ENCODE measurements at places on chromosomes 1 and 21. TPM values are rescaled to one million over a fixed set of nuclear protein-coding genes. Genes with fewer than 3 reads are reported as not detected.

The RGS8 gene
- 0.31 TPM for total RNA-seq

DNA sequence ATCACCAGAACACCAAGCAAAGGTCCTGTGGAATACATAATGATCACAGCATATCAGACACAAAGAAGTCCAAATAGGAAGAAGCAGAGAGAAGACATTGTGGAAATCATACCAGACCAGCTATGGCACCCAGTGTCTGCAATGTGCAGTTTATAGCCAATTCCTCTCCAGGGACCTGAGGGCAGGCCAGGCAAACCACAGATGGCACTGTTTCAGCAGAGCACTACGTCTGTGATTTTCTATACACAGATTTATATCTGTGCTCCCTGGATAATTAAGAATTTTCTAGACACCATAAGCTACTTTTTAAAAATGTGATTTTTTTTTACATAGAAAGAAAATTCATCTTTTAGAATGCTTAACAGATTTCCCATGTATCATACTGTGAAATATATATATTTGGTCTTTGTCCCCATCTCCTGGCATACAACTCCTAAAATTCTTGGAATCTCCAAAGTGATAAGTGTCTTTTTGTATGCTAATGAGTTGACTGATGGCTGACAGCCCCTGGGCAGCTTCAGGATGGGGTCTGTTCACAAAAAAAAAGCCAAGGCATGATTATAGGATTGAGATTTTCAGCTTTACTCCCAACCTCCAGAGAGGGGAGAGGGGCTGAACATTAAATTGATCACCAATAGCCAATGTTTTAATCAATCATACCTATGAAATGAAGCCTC, 498.1 kb downstream of the SIPA1L2 start:
- DNase-seq: no peak

DNA sequence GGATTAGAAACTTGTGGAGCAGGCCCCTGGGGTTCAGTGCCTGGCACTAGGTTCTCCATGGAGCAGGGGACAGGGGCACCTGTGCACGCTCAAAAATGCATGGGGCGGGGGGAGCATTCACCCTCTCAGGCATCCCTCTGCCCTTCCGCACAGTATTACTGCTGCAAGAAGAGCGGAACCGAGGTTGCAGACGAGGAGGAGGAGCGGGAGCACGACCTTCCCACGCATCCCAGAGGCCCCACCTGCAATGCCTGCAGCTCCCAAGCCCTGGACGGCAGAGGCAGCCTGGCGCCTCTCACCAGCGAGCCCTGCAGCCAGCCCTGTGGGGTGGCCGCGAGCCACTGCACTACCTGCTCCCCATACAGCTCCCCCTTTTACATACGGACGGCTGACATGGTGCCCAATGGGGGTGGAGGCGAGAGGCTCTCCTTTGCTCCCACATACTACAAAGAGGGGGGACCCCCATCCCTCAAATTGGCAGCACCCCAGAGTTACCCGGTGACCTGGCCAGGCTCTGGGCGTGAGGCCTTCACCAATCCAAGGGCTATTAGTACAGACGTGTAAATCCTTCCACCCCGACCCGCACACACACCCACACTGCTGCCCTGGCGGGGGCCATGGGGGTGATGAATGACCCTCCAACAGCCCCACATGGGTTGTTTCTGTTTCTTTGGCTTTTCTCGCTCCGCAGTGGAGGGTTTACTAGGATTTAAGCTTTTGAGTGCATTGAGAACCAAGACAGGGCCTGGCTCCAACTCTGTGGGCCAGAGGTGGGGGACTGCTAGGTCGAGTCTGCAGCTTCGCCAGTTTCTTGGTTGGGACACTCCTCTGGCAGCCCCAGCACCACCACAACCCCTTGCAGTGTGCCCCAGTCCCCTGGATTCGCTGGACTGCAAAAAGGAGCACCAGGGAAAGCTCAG, 63.7 kb downstream of the TOR1AIP2 start:
- no peak for DNase-seq

DNA sequence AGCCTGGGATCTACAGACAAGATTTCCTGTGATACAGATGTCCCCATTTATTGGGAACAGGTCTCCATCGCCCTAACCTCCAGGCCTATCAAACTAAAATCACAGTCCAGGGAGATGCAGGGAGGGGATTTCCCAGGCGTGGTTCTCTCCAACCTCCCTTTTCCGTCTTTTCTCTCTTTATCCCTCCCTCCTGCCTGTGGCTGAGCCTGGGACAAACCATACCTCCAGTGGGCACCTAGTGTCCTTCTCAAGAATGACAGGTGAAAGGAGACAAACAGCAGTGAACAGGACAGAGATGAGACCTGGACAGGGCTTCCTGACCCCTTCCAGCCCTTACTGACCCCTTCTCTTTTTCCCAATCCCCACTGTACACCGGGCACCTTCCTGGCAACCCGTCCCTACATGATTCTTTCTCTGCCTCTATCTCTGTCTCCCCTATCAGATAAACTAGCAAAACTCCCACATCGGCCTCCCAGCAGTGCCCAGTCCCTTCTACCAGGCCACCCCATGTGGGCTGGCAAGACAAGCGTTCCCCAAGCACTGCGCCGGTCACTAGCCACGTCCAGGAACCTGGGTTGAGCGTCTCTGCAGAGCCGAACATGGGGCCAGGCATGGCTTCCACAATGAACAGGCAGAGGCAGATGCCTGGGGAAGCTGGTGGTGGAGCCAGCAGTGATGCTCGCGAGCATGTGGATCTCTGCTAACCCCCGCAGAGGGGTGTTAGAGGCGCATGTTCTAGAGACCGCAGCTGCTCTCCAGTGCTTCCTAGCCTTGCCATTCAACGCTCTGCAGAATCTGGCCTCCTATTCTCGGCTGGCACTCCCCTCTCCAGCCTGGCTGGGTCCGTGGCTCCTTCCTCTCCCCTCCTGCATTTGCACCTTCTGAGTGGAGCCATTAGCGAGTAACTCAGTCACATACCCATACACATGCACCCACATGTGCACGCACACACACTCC, 54.7 kb downstream of the ELK4 start:
- DNase-seq: no peak

- no peak for DNase-seq
Observed at GRCh38 chr1:152487871-152488270, 22.7 kb upstream of the LCE5A start.

GRCh38 chr21:16563795-16564194, 834.0 kb downstream of the USP25 start:
- DNase-seq: no peak

The PADI2 gene
- not detected for total RNA-seq

GRCh38 chr1:173473599-173474011, 3.5 kb upstream of the PRDX6 start:
- no peak for DNase-seq

The SH3BGR gene
- 5.4 TPM for total RNA-seq

- no peak for DNase-seq
Observed at GRCh38 chr1:209870151-209870831, 42.5 kb downstream of the UTP25 start.

The LCE1A gene
- not detected for total RNA-seq

- peak; percentile 75 for DNase-seq
Observed at GRCh38 chr1:207077470-207078377, 10.9 kb upstream of the C4BPB start.

DNA sequence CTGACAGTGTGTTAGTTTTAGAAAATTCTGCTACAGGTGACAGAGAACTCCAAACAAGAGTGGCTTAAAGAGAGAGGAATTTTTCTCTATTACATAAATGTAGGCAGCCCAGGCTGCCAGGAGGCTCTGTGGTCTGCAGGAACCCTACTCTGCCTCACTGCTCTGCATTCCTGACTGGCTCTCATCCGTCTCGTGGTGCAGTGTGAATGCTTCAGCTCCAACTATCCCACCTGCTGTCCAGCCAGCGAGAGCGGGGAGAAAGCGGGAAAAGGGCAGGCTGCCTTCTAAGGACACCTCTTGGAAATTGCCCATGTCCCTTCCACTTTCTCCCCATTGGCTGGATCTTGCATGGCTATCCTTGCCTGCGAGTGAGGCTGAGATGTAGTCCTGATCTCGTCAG, 131.3 kb downstream of the PEX14 start:
- DNase-seq: no peak

The KTI12 gene
- 16.8 TPM for total RNA-seq

GRCh38 chr1:221022331-221022730, 143.1 kb downstream of the HLX start:
- no peak for DNase-seq

The LHX8 gene
- total RNA-seq: not detected

DNA sequence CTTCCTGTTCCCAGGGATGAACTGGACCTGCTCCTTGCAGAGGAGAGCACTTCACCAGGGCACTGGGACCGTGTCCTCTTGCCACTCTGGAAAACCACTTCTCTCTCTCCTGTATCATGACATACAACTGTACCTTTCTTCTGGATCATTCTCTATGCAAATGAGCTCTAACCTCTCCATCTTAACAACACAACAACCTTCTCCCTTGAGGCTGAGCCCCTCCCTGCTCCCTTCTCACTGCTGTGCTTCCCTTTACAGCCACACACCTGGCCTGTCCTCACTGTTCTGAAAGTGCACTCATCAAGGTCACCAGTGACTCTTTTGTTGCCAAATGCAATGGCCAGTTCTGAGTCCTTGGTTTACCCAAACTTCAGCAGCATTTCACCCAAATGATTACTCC, 54.5 kb upstream of the MRPS6 start:
- DNase-seq: peak; percentile 83

DNA sequence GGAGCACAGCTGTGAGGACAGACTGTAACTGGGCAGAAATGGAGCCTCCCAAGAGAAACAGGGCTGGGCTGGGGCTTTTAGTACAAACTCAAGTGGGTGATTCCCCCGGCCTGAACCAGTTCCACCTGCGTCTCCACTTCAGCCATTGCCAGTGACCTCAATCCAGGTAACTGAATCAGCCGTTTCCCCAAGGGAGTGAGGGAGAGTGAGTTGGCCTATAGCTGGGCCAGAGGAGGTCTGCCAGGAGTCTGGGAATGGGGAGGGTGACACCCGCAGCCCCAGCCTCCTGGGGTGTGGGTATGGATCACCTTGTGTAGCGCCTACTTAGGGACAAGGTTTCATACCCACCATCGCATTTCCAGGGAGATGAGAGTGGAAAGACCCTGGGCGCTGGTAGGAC, 8.5 kb downstream of the SLC26A9 start:
- DNase-seq: no peak

The IFI6 gene
- 6.0 TPM for total RNA-seq

- no peak for DNase-seq
Observed at GRCh38 chr1:70499695-70500094, 88.6 kb downstream of the CTH start.

- DNase-seq: no peak
Observed at GRCh38 chr1:86504895-86505563, 36.3 kb downstream of the CLCA1 start.

DNA sequence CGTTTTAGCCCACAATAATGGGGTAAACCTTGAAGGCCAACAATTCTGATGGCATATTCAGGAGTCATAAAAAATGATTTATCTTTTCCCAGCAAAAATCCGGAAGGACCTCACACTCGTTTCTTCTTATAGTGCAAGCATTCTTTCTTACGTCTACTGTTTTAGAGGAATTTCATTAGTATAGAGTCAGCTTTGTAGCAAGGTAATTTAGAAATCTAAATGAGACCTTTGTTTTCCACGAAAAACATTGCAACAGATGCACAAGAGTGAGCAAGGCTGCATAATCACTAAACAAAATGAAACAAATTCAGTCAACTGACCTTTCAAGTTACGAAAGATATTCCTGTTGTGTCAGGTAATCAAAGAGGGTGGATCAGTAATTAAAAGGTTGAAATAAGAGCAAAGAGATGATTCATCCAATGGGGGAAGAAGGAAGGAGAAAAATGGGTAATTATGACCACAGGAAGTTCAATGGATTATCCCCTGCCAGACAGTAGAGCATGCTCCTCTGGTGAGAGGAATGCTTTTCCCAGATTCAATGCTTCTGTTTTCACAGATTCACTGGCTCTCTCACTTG, 560 bp upstream of the CSDE1 start:
- peak; percentile 13 for DNase-seq

The ANKRD65 gene
- total RNA-seq: not detected

The CXADR gene
- total RNA-seq: 6.6 TPM

The ODF2L gene
- 44.8 TPM for total RNA-seq

The ZSCAN20 gene
- total RNA-seq: 3.9 TPM

The CR1 gene
- total RNA-seq: not detected

The S100A14 gene
- total RNA-seq: not detected

- DNase-seq: peak; percentile 26
Observed at GRCh38 chr1:246012341-246012740, 494.7 kb downstream of the SMYD3 start.

- DNase-seq: peak; percentile 64
Observed at GRCh38 chr1:226676381-226676780, 62.7 kb downstream of the ITPKB start.

- no peak for DNase-seq
Observed at GRCh38 chr1:201206176-201206575, 15.6 kb downstream of the IGFN1 start.

GRCh38 chr1:177088966-177089365, 75.5 kb downstream of the ASTN1 start:
- DNase-seq: no peak

- DNase-seq: peak; percentile 77
Observed at GRCh38 chr1:82395440-82395839, 594.7 kb downstream of the ADGRL2 start.

GRCh38 chr1:35173491-35173890, 19.5 kb downstream of the SFPQ start:
- no peak for DNase-seq

The OR14K1 gene
- not detected for total RNA-seq

DNA sequence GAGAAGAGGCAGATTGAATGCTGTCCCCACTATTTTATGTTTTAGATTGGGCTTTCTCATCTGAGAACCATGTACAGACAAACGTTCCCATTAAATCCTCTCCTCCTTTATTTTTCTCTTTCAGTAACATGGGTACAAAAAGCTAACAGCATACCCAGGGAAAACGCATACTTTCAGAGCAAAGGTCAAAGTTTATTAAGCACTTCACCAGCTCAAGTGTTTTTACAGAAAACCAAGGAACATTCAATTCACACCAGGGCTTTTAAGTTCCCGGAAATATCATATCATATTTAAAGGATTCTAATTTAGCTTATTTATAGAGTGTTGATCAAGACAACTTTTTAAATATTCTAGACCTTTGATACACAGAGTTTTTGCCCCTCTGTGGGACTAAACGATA, 271.5 kb upstream of the C1orf87 start:
- DNase-seq: no peak

GRCh38 chr21:17201741-17202260, 311.0 kb upstream of the CXADR start:
- DNase-seq: no peak

GRCh38 chr1:228215663-228216116, 7.8 kb downstream of the OBSCN start:
- no peak for DNase-seq

The DNAH14 gene
- not detected for total RNA-seq

Data from OCI-LY7 (cell line).